SK-MEL-5 (cell line): ENCODE measurements at places on chromosomes 1 and 21. TPM values are rescaled to one million over a fixed set of nuclear protein-coding genes. Genes with fewer than 3 reads are reported as not detected.

The AZIN2 gene
- 5.9 and 8.2 TPM in 2 replicates for total RNA-seq

The S100A11 gene
- 566 and 602 TPM in 2 replicates for total RNA-seq

DNA sequence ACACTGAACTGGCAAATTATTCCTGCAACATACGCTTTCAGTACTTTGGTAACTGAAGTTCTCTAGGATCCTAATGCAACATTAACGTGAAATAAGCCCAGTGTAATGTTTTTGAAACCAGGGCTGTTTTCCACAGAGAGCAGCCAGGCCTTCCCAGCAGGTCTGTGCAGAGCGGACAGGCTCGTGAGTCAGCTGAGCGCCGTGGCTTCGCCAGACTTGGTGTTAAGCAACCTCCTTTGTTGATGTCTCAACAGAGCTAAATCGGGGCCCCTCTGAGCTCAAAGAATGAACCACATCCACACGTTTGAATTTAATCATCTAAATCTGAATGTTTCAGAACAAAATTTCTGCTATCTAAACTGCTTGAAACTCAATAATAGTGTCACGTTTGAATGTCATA lies 181.8 kb upstream of the FMN2 start:
- DNase-seq, result no peak

- no peak for DNase-seq
These were observed 43.0 kb downstream of the ATF3 start for GRCh38 chr1:212651521-212651920.

- DNase-seq, result no peak
These were observed 211.9 kb upstream of the VAMP3 start for GRCh38 chr1:7558921-7559869.
